ENCODE measurements at places on chromosomes 3 and 15.

DNA sequence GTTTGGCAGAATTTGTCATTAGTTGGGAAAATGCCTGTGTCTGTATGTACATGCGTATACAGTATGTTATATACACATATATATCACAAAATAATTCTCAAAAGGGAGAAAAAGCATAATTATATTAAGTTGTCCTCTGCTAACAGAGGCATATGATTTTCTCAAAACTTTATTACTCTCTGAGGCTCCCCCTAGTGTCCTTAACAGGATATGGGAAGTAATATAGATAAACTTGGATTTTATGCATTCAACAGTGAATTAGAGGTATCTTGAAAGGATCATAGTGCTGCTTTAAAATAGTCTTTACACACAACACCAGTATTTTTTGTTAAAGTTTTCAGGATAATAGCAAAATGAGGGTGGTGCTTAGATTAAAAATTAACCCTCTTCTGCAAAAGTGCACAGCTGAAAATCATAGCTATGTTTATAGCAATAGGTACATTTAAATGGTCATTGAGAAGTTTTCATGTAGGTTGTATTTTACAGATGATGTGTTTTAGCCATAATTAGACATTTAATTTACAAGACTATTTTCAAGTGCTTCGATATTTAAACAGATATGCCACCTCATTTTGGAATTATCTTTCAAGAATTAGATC lies 454.0 kb upstream of the ROBO2 start:
- no peak for DNase-seq

GRCh38 chr3:151146731-151147091 lies 56.3 kb downstream of the GPR171 start:
- no peak for DNase-seq

- no peak for DNase-seq
Measured at GRCh38 chr3:41350441-41350840, 151.1 kb downstream of the CTNNB1 start.

DNA sequence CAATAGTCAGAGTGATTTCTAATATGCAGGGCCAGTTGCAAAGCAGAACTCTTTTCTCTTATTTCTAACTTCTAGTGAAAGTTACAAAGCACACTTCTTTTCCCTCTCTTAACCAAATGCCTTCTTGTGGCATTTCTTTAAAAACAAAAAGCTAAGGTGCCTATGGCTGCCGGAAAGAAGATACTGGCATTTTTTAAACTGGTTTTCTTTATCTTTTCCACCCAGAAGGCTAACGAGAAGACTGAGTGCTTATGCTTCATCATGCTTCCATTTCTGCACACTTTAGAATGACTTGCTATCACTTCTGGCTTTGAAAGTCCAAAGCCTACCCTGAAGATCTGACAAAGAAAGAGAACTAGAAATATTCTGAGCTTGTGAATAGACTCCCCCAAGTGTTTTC lies 141.3 kb downstream of the P2RY1 start:
- DNase-seq: no peak

All from effector memory CD8-positive, alpha-beta T cell (primary cell).